Occipital lobe (tissue), 3 donors: ENCODE measurements at places on chromosomes 7 and 10. TPM values are rescaled to one million over a fixed set of nuclear protein-coding genes. Genes with fewer than 3 reads are reported as not detected.

Gene STEAP4
- 0.16 TPM for total RNA-seq

Gene CCM2
- 23.4 TPM for total RNA-seq

Gene SFTPA1
- 0.16 TPM for total RNA-seq

Gene STEAP1
- 0.16 TPM for total RNA-seq

Gene PON1
- total RNA-seq, result not detected

Gene CLIP2
- 105 TPM for total RNA-seq

Gene GNB2
- 57.7 TPM for total RNA-seq

Gene SLC18A3
- total RNA-seq, result not detected

Gene CPN1
- total RNA-seq, result not detected

Gene SIRT1
- total RNA-seq, result 43.7 TPM

Gene PIP
- total RNA-seq, result not detected

Gene ANK3
- total RNA-seq, result 260 TPM

Gene EBLN1
- total RNA-seq, result not detected

Gene ZNF503
- total RNA-seq, result 1.1 TPM

Gene ADAM12
- 4.7 TPM for total RNA-seq

Gene SEMA3D
- 4.4 TPM for total RNA-seq

Gene CFAP70
- total RNA-seq, result 0.62 TPM

Gene SEMA3E
- 22.9 TPM for total RNA-seq

Gene TSPAN33
- total RNA-seq, result 4.7 TPM

Gene ACBD7
- total RNA-seq, result 10.8 TPM
